Activated T-cell treated with anti-CD3 and anti-CD28 coated beads for 4 hours (primary cell): ENCODE measurements at places on chromosomes 5 and 9.
A peak's percentile ranks its signal among the peaks of the same experiment; 100 is the strongest.

DNA sequence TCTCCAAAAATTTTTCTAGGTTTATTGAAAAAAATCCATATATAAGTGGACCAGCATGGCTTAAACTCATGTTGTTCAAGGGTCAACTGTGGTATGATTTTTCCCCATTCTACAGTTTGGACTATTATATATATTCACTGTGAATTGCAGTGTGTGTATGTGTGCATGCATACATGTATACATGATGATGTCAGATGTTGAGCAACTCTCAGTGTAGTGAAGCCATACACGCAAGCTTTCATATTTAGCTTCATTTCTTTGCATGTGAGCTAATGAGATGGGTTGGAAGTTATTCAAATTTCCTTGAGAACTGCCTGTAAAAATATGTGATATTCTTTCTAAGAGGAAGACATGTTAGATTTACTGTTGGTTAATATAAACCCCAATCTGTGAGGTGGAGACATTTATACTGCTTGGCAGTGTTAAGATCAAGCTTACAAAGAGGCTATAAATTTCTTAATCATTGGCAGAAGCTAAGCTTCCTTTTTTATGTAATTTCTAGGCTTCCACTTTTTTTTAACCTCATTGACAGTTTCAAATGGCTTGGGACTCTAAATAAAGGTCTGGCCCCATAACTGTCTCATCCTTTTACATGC lies 134.8 kb downstream of the GABRG2 start:
- DNase-seq, result no peak

DNA sequence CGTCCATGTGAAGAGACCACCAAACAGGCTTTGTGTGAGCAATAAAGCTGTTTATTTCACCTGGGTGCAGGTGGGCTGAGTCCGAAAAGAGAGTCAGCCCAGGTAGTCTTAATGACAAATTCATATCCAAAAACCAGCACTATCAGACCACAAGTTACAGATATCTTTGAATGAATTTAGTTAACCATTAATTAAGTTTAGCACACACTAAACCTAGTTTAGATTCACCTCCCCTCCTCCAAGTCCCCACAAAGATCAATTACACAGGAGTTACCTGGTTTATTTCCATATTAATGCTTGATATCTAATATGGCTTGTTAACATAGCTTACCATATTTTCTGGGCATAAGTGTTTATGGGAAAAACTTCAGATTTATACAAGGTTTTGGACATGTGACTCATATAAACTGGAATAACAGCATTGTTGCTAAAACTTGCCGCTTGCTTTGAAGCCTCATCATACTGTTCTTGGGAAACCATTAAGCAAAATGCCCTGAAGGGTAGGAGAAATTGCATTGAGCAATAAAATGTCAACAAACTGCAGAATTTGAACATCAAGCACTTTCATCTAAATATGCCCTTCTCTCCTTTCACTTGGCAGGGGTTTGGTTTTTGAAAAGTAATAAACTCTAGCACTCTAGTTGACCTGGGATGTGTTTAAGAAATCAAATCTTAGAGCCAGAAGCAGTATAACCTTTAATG lies 166.9 kb downstream of the SNCAIP start:
- no peak for DNase-seq

DNA sequence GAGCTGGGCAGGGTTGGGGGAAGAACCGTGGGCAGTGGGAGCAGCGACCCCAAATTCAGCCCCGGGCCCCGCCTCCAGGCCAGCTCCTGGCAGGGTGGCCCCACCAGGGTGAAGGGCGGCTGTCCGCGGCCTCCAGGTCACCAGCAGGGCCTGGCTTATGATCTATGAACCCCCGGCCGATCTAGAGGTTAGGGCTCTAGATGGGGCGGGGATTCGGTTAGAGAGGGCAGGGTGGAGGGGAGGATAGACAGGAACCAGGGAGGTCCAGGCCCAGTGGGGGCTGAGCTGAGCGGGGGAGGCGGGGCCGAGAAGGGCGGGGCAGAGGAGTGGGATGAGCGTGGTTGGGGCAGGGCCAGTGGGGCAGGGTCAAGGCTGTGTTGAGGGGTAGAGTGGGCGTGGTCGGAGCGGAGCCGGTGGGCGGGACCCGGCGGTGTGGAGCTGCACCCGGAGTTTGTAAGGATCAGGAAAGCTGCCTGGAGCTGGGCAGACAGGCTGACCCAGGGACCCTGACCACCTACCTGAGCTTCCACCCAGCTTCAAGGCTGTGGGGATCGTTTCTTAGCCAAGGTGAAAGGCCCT lies 29.3 kb upstream of the OBP2B start:
- peak; percentile 6 for DNase-seq

- no peak for DNase-seq
Observed at GRCh38 chr9:82882748-82883147, 180.2 kb downstream of the RASEF start.

DNA sequence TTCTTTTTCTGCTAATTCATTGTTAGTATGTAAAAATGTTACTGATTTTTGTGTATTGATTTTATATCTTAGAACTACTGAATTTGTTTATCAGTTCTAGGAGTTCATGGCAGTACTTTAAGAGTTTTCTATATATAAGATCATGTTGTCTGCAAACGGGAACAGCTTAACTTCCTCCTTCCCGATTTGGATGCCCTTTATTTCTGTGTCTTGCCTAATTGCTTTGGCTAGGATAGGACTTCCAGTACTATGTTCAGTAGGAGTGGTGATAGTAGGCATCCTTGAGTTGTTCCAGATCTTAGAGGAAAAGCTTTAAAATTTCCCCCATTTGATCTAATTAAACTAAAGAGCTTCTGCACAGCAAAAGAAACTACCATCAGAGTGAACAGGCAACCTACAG lies 20.1 kb downstream of the RCL1 start:
- DNase-seq, result no peak

DNA sequence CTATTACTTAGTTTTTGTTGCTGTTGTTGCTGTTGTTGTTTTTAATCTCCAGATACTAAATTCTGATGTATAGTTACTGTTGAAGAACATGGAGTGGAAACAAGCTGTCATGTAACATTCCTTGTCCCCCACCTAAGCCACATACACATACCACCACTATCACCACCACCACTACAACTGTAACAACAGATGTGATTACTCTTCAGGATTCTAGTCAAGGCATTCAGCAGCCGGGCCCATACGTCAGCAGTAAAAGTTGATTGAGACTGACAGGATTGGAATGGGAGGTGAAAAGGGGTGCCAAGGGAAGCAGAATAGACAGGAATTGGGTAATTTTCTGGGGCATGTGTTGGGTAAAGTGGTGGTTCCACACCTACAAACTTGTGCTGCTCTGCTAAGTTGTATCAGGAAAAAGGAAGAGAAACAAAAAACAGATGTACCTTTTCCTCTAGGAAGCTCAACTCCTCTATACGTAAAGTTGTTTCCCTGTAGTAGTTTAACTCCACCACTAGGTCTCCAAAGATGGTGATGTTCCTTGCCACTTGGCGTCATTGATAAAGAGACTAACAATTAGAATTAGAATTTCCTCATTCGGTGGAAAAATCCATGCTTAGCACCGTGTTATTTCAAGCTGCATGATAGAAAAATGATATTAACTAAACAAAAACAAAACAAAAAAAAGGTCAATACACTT lies 138.6 kb downstream of the ARRDC3 start:
- no peak for DNase-seq

DNA sequence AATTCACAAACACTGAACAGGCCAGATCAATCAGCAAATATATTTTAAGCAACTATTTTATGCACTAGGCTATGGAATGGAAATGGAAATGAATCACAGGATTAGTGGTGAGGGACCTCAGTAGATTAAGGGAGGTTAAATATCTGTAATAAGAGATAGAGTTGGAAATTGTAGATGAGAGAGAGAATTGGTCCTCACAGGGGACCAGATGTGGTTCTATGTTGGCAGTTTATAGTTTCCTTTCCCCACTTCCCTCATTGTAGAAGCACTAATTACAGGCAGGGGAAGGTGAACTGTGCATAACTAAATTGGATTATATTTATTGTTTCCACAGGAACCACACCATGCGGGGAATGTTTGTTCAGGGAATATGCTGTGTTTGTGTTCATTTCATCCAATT lies 496.2 kb downstream of the ARHGEF28 start:
- DNase-seq, result no peak

DNA sequence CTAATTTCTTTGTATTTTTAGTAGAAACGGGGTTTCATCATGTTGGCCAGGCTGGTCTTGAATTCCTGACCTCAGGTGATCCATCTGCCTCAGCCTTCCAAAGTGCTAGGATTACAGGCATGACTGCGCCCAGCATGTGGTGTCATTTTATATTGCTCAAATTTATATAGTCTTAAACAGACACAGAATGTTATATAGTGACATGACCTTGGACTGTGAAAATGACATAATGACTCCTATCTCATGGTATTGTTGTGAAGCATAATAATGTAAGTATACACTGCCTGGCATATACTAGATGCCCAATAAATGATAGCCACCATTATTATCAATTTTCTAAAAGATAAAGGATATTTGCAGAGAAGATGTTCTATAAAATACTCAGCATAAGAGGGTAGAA lies 177.2 kb upstream of the TBCA start:
- no peak for DNase-seq

- DNase-seq, result no peak
Observed at GRCh38 chr5:17229313-17229712, 11.9 kb downstream of the BASP1 start.

DNA sequence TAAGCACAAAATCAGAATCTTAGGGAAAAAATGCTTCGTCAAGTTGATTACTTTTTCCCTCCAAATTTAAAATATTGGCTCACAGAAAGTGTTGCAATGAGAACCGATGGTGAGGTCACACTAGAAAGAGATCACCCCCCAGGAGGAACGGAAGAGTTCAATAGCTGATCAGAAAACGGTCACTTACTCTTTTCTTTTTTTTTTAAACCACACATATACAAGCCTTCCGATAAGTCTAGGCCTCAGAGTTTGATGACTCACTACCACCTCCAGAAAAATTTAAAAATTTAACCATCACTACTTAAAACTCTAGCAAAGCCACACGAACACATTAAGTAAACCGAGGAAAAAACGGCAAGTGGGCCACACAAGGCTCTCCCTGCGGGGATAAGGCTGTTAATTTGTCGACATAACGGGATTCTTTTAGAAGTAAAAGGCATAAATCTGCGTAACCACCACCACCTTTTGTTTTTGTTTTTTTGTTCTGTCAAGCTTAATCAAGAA lies 1.2 kb downstream of the SURF4 start:
- DNase-seq, result no peak

DNA sequence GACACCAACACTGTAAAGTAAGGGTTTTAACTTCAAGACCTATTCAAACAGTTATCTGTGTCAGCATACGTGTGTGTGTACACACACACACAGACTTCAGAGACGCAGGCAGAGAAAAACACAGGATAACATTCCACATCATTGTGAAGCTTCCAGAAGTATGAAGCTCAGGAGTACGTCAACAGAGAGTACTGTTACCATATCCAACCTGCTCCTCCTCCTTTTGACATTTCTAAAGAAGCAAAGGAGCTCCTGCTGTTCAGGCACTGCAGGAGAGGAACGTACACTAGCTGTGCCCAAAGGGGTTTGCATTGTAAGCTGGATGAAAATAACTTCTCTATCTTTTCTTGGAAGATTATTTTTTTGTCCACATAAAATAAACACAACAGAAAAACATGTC lies 180.7 kb downstream of the MEF2C start:
- no peak for DNase-seq

GRCh38 chr5:170503990-170504596 lies at the start of gene KCNIP1:
KCNIP1 (plus strand) TSS chr5:170504020.
- DNase-seq, result no peak

DNA sequence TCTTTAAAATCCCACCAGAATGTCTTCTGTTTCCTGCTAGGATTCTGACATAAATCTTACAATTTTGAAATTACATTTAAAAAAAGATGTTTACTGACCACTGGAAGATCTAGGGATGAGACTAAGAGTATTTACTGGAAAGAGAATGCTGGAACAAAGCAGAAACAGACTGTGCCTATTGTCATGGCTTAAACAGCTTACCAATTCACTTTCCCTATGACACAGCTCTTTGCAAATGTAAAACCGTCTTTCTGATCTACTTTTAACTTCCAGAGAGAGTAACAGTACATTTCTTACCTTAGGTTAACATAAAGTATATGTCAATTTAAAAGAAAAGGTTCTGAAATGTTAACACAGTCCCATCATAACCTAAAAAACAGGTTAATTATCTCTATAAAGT lies 10.7 kb downstream of the GIN1 start:
- no peak for DNase-seq

DNA sequence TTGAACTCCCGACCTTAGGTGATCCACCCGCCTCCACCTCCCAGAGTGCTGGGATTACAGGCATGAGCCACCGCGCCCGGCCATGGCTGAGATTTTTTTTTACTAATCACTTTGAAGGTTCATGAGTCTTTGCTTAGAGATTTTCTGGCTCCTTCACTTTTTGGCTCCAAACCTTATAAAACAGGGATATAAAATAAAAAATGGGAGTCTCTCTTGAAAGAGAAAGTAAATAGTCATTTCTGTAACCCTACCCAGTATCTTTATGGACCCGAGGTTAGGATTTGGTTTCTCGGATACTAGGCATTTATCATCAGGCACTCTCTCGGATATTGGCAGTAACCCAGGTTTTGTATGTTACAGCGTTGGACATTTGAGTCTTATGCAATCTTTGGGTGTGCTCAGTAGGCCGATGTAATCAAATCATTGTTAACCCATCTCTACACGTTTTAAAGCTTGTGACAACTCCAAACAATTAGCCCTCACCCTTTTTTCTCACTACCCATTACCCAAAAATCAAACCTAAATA lies 25.3 kb downstream of the STXBP1 start:
- no peak for DNase-seq

GRCh38 chr9:123339666-123340510 lies 16.1 kb upstream of the CRB2 start:
- no peak for DNase-seq

- no peak for DNase-seq
Observed at GRCh38 chr5:44885903-44886302, 77.2 kb downstream of the MRPS30 start.
